ENCODE measurements at places on chromosomes 1 and 21.

- no peak for DNase-seq
Observed at GRCh38 chr1:42336978-42337377, 1.9 kb upstream of the FOXJ3 start.

DNA sequence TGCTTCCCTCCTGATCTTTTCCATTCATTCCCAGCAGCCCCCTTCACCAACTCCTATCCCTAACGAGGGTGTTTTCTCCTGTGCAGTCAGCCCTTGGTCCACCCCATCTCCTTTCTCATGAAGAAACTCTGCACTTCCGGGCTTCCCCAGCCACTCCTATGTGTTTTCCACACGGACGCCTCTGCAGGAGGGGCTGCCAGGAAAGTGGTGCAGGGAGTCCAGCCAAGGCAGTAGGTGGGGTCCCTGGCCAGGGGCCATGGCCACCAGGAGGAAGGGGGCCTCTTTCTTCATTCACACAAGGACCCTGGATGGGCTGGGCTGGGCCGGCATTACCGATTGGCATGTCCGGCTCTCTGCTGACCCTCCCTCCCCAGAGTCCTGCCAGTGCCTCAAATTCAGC lies 72.8 kb upstream of the EFHD2 start:
- DNase-seq = no peak

- peak; percentile 68 for DNase-seq
Observed at GRCh38 chr1:202009326-202010179, 834 bp upstream of the ELF3 start.

DNA sequence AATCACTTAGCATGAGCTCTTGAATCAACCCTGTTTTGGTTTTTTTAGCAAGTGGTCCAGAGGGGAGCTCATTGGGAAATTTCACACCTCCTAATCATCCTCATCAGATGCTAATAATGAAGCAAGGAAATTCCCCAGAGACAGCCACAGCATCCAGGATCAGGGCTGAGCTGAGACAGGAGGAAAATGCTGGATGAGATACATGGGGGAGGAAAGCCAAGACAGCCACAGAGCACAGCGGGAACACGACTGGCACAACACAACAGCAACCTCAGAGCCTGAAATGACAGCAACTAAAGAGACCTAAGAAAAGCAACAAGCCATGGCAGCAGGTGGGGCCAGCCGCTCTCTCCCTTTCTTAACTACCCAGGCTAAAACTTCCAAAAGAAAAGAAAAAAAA lies 70.4 kb downstream of the UBR4 start:
- no peak for DNase-seq

DNA sequence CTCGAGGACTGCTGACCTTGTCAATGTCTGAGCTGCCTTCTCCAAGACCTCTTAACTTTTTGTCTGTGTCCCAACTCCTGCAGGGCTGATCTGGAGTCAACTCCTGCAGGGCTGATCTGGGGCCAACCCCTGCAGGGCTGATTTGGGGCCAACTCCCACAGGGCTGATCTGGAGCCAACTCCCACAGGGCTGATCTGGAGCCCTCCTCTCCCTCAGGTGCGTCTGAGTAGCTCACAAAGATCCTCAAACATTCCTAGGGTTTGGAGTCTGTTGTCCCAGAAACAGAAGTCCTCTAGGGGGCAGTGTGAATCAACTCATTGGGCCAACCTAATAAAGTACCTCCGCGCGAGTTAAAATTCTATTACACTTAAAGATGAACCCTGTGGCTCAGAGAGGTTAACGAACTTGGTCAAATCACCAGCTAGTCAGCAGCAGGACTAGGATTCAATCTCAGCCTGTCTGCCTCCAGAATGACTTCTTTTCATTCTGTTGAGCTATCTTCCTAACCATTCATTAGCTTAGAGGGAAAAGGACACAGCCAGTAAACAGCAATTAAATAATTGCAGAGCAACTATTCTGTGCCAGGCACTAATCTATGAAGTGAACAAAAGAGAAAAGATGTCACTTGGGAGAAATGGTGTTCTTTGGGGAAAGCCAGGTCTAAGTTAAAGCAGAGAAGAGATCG lies 17.2 kb upstream of the RLF start:
- DNase-seq = no peak

GRCh38 chr21:20639026-20639425 lies 359.2 kb upstream of the NCAM2 start:
- no peak for DNase-seq

- no peak for DNase-seq
Observed at GRCh38 chr1:243414152-243414494, 158.3 kb downstream of the SDCCAG8 start.

DNA sequence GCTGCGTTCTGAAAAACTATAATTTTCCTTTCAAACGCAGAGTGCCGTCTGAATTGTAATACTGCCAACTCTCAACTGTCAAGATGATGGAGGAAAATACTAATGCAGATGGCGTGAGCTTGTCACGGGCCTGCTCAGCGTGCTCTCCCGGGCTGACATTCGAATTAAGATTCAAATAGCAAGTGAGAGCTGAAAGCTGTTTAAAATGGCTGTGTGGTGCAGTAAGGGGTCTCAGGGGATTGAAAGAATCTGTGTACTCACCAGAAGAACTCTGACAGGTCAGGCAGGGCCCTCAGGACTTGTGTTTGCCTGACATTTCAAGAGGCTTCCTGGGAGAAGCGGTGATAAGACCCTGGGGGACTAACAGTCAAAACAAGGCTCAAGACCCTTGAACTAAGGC lies 33.1 kb downstream of the ZMYND12 start:
- no peak for DNase-seq

DNA sequence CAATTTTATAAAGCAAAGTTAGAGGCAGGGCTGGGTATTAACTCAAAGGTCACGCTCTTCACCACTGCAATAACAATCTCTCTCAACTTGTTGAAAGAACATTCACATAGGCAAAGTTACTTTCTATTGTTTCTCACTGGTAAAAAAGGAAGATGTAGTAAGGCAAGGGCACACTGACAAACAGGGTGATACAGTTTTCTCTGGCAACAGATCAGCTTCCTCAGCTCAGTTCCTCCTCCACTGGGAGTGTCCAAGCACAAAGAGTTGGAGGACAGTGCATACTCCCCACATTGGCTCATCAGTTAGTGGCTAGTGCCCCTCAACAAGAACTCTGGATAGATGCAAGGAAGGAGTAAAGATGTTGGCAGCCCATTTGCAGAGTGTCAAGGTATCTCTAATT lies 3.7 kb downstream of the PLPPR4 start:
- DNase-seq = no peak

- no peak for DNase-seq
Observed at GRCh38 chr1:64745986-64746940, 1.4 kb downstream of the RAVER2 start.

DNA sequence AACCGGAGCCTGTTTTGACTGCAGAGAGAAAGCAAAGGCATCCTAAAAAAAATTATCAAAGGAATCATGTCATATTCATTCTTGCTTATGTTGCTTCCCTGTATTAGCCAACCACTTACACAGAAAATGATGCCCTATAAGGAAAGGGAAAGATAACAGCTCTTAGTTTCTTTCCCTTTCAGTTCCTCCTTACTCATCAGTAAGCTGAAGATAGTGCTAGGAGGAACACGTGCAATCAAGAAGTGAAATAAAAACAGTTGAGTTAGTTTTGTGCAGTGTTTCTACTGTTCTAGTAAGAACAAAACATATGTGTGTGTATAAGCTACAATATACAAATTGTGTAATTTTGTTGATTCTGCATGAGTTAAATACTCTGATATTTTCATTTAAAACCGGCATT lies 45.3 kb upstream of the MTF2 start:
- no peak for DNase-seq

GRCh38 chr1:246772686-246773085 lies 48.5 kb downstream of the SCCPDH start:
- no peak for DNase-seq

- no peak for DNase-seq
Observed at GRCh38 chr1:171636141-171636540, 14.1 kb downstream of the MYOCOS start.

- DNase-seq = no peak
Observed at GRCh38 chr1:117621316-117621715, 15.5 kb downstream of the TENT5C start.

- DNase-seq = no peak
Observed at GRCh38 chr21:36589352-36589971, 109.5 kb upstream of the SIM2 start.

All from omental fat pad (tissue), 4 donors.